Aorta (tissue), 5 donors: ENCODE measurements at places on chromosomes 6 and 20. TPM values are rescaled to one million over a fixed set of nuclear protein-coding genes. Genes with fewer than 3 reads are reported as not detected.

- H3K27me3 ChIP-seq: no peaks in the 10 kb centered on the region
- no peak overlapping the region for H3K27ac ChIP-seq
- no peak overlapping the region for H3K4me3 ChIP-seq
- no peaks in the 10 kb centered on the region for H3K36me3 ChIP-seq
- DNase-seq: no peak
- no peaks in the 10 kb centered on the region for H3K4me1 ChIP-seq
These were observed 73.6 kb upstream of the FLRT3 start for GRCh38 chr20:14410869-14411555.

Gene SPTLC3
- total RNA-seq: 12.1 TPM

Gene RBPJL
- not detected for total RNA-seq

DNA sequence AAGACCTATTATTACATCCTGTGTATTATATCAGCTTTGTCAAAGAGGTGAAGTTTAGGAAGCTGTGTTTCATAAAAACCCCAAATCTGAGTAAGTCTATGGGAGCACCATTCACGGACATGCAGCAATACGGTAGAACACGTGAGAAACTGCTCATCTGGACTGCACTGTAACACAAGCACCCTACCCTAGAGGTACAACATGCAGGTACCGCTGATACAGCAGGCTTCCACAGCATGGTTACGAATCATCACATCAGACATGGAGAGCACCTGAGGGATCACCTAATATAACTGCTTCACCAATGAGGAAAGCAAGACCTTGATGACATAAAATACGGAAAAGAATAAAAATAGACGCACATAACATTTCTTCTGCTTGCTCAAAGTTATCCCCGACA lies 96.7 kb downstream of the GMDS start:
- H3K27ac ChIP-seq: no peak overlapping the region
- H3K4me1 ChIP-seq: peaks cover 4% of the 10 kb centered on the region
- no peak overlapping the region for H3K4me3 ChIP-seq
- DNase-seq: no peak

Gene CLPSL2
- not detected for total RNA-seq

- no peak overlapping the region for H3K4me3 ChIP-seq
- no peaks in the 10 kb centered on the region for H3K4me1 ChIP-seq
- no peak overlapping the region for H3K27ac ChIP-seq
- H3K36me3 ChIP-seq: no peaks in the 10 kb centered on the region
These were observed 6.9 kb upstream of the PHACTR1 start for GRCh38 chr6:12709556-12710232.

DNA sequence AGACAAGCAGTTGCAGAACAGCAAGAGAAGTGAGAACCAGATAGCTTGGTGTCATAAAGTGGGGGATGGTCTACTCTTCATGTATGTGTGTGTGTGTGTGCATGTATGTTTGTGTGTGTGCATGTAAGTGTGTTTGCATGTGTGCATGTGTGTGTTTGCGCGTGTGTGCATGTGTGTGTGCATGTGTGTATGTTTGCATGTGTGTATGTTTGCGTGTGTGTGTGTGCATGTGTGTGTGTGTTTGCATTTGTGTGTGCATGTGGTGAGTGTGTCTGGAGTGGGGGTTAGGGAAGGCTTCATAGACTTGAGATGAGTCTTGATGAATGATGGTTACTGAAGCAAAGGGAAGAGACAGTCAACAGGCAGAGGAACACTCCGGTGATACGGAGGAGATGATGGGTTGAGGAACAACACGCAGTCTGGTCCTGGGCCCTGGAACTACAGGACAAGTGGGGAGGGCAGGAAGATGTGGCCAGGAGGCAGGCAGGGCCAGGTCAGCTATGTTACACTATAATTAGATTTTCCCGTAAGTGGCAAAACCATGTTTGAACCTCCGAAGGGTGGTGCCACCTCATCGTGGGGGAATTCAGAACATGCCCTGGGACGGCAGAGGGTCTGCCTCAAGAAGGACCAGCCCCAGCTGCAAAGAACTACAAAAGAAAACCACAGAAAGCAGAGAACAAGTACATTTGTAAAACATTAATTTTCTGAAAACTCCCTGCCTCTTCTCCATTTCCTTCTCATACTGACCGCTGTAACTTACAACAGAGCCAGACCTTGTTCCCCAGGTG lies 38.7 kb upstream of the PDE10A start:
- no peak overlapping the region for H3K4me3 ChIP-seq
- DNase-seq: no peak

DNA sequence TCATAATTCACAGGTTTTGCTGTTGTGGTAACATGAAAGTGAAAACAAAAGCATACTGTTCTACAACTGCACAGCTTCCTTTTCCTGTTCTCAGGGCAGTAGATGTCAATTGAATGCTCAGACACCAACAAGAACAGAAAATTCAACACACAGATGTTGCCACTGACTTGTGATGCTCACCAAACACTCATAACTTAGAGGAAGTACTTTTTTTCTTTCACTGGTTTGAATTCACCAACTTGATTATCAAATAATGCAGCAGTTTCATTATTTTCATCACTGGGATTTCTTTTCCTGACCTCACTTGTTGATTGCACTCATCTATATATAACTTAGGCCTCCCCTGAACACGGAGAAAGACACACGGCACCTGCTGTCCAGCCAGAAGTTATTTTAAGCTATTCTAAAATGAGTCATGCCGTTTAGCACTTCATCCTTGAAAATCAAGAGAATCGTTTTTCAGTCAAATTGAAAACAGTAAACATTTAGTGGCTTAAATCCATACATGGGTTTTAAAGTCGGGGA lies 949 bp downstream of the TXLNB start:
- no peak for DNase-seq
- H3K27me3 ChIP-seq: no peaks in the 10 kb centered on the region
- H3K4me1 ChIP-seq: no peaks in the 10 kb centered on the region
- no peak overlapping the region for H3K4me3 ChIP-seq
- peak overlapping the region; percentile 57 for H3K27ac ChIP-seq

Gene CD2AP
- 25.2 TPM for total RNA-seq

Gene OR2J3
- total RNA-seq: not detected

Gene HRH3
- not detected for total RNA-seq

DNA sequence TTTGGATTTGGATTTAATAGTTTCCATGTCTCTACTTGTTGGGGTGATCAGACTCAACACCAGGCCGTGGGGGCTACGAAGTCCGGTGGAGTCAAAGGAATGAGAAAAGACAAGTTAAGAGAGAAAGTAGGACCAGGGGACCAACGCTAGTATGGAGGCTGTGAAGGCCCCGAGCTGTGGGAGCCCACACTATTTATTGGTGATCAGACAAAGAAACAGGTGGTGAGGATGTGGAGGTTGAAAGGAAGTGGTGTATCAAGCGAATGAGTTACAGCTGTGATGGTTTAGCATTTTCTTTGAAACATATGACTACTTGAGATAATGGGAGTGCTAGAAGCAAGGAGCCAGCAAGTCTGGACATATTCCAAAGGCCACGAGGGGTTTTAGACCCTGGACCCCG lies 62.4 kb downstream of the AKAP7 start:
- no peak for DNase-seq
- H3K4me1 ChIP-seq: no peaks in the 10 kb centered on the region
- no peaks in the 10 kb centered on the region for H3K27me3 ChIP-seq
- no peak overlapping the region for H3K4me3 ChIP-seq
- no peak overlapping the region for H3K27ac ChIP-seq

Gene CASS4
- 2.4 TPM for total RNA-seq

Gene DEFB124
- total RNA-seq: 1.6 TPM

Gene XKR7
- not detected for total RNA-seq

DNA sequence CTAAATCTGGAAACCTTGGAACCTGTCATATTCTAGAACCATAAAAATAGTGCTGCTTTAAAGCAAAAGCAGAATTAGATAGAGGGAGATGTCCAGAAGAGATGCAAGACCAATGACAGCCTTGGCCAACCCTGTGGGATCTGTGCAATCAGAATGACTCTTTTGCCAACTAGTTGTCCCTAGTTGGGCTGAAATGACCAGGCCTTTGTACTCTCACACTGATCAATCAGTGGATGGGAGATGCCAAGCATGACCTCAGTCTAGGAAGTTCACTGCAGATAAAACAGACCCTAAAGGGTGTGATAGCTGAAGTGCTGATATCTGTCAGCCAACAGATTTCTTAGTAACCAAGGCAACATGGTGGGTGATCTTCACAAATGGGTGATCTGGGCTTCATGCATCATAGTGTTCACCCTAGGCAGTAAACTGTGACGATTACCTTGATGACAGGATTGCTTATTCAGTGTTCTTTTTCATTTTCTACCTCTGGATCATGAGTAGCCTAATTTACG lies 52.1 kb downstream of the BCKDHB start:
- H3K27me3 ChIP-seq: no peaks in the 10 kb centered on the region
- H3K4me1 ChIP-seq: no peaks in the 10 kb centered on the region
- DNase-seq: no peak
- H3K4me3 ChIP-seq: no peak overlapping the region

DNA sequence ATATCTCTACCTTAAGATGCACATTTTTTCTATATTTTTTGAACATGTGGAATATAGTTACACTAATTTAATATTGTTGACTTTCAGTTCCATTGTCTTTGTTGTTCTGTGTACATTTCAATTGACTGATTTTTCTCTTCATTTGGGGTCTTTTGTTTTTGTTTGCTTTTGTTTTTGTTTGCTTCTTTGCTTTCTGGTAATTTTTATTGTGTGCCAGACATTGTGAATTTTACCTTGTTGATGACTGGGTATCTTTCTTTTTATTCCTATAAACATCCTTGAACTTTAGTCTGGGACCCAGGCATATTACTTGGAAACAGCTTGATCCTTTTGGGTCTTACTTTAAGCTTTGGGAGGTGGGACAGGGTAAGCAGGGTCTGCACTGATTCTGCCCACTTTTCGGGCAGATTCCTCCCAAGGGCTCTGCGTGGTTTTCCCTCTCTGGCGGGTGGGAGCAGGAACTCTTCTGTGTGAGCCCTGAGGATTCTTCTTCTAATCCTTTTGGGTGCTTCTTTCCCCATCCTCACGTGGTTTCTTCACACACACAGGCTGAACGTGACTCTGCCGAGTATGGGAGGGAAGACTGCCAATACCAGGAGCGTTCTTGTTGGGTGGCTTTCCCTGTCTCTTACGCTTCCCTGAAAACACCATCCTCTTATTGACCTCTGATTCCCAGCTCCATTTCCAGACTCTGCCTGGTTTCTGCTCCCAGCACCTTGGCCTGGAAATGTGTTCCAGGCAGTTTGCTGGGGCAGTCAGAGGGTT lies 200.5 kb downstream of the ARID1B start:
- no peaks in the 10 kb centered on the region for H3K4me1 ChIP-seq
- no peaks in the 10 kb centered on the region for H3K27me3 ChIP-seq
- H3K36me3 ChIP-seq: no peaks in the 10 kb centered on the region
- no peak for DNase-seq
- no peak overlapping the region for H3K4me3 ChIP-seq

GRCh38 chr20:14495066-14495465 lies 157.7 kb upstream of the FLRT3 start:
- no peaks in the 10 kb centered on the region for H3K4me1 ChIP-seq
- H3K36me3 ChIP-seq: no peaks in the 10 kb centered on the region
- H3K27ac ChIP-seq: no peak overlapping the region
- no peak for DNase-seq
- H3K4me3 ChIP-seq: no peak overlapping the region
- no peaks in the 10 kb centered on the region for H3K27me3 ChIP-seq

Gene SPATA25
- 2.9 TPM for total RNA-seq

GRCh38 chr20:57665589-57665971 lies 44.2 kb downstream of the PMEPA1 start:
- no peaks in the 10 kb centered on the region for H3K27me3 ChIP-seq
- H3K36me3 ChIP-seq: no peaks in the 10 kb centered on the region
- H3K27ac ChIP-seq: no peak overlapping the region
- no peak overlapping the region for H3K4me3 ChIP-seq
- H3K4me1 ChIP-seq: no peaks in the 10 kb centered on the region
- peak; percentile 45 for DNase-seq

DNA sequence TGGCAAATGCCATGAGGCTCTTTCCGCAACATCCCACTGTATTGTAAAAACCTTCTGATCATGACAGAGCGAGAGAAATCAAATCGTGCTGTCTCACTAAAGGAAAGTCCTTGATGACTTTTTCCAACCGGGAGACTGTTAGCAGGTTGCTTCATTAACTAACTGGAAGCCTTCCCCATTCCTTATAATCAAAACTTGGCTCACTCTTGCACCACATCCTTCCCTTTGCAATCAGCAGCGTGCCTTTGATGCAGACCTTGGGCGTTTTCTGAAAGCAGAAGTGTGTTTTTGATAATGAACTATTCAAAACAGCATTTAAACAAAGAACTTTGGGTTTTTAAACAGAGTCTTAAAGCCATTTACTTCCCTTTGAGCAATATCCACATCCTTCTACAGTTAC lies 96.2 kb upstream of the CNR1 start:
- H3K4me3 ChIP-seq: no peak overlapping the region
- DNase-seq: no peak
- H3K27ac ChIP-seq: no peak overlapping the region

GRCh38 chr6:57193177-57193576 lies 21.1 kb downstream of the BAG2 start:
- DNase-seq: no peak
- H3K27me3 ChIP-seq: no peaks in the 10 kb centered on the region
- H3K36me3 ChIP-seq: peaks cover 5% of the 10 kb centered on the region
- no peak overlapping the region for H3K4me3 ChIP-seq
- H3K27ac ChIP-seq: no peak overlapping the region

DNA sequence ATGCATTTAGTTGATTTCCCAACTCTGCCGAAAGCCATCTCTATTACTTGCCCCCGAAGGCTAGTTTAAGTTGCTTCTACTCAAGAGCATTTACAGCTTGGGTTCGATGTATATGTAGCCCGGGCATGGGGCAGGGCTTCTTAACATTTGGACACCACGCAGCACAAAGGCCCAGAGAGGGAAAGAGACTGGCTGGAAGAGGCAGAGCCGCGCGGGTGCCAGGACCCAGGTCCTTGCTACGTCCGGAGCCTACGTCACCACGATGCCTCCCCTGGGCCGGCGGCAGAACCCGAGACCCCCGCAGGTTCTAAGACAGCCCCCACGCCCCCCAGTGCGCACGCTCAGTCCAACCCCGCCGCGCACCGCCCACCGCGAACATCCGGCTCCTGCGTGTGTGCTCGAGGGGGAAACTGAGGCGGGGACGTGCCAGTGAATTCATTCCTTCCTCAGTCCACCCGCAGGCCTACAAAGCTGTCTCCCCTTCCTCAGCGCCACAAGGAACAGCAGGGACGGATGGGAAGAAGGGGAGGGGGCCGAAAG lies 367 bp upstream of the PCIF1 start:
- no peak overlapping the region for H3K27ac ChIP-seq
- DNase-seq: peak; percentile 87
- peaks cover 7% of the 10 kb centered on the region for H3K36me3 ChIP-seq

Gene KCNS1
- not detected for total RNA-seq
